ENCODE measurements at places on chromosomes 5 and 9. TPM values are rescaled to one million over a fixed set of nuclear protein-coding genes. Genes with fewer than 3 reads are reported as not detected.

DNA sequence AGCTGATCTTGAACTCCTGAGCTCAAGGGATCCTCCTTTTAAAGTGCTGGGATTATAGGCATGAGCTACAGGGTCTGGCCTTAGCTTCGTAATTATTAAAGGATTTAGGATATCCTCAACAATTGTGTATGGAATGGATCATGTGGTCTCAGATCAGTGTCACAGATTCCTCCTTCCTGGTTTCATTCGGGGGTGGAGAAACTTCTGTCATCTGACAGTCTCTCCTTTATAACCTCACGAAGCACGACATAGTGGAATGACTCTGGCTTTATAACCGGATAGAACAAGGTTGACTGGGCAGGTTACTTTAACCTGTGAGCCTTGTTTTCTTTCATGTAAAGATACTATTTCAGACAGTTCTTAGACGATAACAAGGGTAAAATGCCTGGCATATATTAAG lies 4.4 kb upstream of the GNG10 start:
- peaks cover 4% of the 10 kb centered on the region for H3K4me1 ChIP-seq
- no peak for DNase-seq
- H3K36me3 ChIP-seq, result no peaks in the 10 kb centered on the region
- H3K4me3 ChIP-seq, result no peak overlapping the region

DNA sequence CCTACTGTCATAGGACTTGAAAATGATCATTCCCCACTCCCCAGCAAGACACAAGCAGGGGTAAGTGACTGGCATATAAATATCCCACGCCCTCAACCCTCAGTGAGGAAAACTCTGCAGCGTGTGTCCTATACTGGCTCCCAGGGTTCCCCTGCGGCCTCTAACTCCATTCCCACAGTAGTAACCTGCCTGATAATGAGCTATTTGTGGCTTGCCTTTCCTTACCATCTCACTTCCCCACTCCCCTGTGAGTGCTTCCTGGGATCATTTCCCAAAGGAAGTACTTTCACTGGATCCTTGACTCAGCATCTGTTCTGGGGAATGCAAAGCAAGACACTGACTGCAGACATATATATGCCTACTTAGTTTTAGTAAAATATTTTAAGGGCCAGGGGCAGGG lies 14.3 kb downstream of the CDC14B start:
- no peaks in the 10 kb centered on the region for H3K36me3 ChIP-seq
- peaks cover 8% of the 10 kb centered on the region for H3K4me1 ChIP-seq
- H3K4me3 ChIP-seq, result no peak overlapping the region
- H3K27ac ChIP-seq, result no peak overlapping the region

SETX gene
- total RNA-seq, result 66.3 TPM

DNA sequence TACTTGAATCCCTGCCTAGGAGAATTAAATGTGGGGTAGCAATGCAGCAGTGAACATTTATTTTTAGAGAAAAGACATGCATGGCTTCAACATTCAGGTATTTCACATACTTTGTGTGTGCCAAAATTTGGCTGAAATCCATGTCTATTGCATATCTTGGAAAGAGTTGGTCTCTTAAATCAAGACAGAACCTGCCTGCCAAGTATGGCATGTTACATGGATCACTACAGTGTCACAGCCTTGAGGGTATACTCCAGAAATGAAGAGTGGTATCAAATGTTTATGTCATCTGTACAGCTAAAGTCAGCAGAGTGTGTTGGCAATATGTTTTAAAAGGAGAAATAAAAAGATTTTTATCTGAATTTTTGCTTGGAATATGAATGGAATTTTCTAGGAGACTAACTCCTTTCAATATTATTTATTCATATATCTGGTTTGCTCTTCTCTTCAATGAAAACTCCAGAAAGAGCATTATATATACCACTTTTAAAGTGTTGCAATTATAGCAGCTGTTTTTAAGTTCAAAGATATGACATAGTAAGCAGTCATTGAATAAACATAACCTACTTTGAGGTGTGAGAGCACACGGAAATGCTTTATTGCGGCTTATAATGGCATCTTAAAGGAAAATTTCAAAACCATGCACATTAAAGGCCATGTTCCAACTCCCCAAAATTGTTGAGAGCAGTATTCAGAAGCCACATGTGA lies 95.4 kb upstream of the MINAR2 start:
- no peaks in the 10 kb centered on the region for H3K4me1 ChIP-seq
- no peak for DNase-seq
- no peaks in the 10 kb centered on the region for H3K27me3 ChIP-seq

TRPM6 gene
- 2.2 TPM for total RNA-seq

DNA sequence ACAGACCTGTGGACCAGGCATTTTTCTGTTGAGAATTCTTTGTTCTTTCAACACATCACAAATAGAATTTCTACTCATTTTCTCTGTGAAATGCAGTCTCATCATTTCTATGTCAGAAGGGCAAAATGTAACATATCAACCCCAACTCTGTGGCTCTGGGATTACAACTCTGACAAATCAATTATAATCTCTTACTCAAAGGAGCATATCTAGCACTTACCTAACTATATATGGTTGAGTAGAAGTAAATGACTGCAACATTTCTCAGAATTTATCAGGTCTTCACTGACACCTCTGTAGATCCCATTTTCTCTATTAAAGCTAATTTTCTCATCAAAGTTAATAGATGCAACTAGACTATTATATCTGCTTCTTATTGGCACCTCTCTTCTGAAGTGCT lies 64.8 kb downstream of the GABRG2 start:
- H3K27ac ChIP-seq, result no peak overlapping the region
